ENCODE measurements at places on chromosomes 7 and 10.

- DNase-seq = no peak
Measured at GRCh38 chr7:136210079-136210478, 232.9 kb upstream of the MTPN start.

DNA sequence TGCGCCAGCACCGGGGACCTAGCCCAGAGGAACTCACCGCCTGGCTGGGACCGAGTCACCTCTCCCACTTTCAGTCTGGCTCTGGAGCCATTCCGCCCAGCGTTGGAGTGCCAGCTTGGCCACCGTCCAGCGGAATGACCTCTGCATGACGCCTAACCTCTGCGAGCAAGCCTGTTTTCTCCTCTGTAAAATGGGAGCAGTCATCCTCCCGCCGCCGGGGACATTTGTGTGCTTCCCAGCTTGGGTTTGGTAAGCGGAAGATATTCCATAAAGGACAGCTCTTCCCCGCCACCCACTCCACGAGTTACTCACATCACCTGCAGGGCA, 1.3 kb upstream of the ZCCHC24 start:
- DNase-seq = no peak

DNA sequence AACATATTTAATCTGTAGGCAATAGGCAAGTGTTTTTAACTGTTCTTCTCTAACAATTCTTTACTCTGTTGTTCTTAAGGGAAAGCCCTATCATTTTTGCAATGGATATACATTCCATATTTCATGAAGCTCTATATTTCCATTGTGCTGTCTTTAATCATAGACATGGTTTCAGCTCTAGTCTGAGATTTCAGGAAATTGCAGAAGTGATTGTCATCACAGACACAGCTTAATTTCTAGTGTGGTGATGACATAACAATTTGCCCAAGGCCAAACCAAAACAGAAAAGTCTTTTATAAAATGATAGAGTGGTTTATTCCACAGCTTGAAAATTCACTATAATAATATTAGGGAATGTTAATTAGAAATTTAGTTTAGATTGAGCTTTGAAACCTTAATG, 494.1 kb upstream of the SEMA3A start:
- DNase-seq = no peak

DNA sequence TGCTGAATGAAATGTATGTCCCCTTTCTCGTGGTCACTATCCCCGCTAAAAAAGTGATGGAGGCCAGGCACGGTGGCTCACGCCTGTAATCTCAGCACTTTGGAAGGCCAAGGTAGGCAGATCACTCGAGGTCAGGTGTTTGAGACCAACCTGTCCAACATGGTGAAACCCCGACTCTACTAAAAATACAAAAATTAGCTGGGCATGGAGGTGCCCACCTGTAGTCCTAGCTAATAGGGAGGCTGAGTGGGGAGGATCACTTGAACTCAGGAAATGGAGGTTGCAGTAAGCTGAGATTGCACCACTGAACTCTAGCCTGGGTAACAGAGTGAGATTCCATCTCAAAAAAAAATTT, 91.4 kb upstream of the MKLN1 start:
- no peak for DNase-seq

DNA sequence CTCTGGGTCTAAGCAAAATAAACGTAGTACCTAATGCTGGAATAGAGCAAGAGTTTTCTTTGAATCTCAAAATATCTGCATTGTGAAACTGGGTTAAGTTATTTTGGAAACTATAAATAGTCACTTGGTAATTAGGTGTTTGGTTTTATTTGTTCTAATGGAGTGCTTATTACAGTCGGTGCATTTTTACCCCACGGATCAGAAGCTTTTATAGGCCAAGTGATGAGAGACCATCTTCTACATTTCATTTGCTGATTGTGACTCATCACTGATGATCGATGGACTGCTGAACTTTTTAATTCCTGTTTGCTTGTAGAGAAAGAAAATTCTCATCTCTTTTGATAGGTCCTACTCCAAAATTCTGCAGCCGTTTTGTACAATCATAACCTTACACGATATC, 28.2 kb downstream of the MGMT start:
- no peak for DNase-seq

- DNase-seq = no peak
Measured at GRCh38 chr10:95308389-95309302, 17.8 kb upstream of the PDLIM1 start.

DNA sequence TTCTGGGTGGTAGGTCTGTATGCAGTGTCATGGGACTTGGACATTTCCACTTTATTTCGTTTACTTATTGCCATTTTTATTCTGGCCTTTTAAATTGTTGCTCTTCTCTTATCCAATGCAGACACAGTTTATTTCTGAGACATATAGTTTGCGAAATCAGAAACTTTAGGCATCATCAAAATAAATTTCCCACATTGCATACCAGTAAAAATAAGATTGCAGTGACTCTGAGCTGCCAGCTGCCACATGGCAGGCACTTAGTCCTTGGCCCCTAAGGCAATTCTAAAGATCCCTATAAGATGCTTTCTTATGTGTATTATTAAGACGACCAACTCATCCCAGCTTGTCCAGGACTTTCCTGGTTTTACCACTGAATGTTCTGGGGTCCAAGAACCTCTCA, 81.8 kb upstream of the ANKRD1 start:
- no peak for DNase-seq

DNA sequence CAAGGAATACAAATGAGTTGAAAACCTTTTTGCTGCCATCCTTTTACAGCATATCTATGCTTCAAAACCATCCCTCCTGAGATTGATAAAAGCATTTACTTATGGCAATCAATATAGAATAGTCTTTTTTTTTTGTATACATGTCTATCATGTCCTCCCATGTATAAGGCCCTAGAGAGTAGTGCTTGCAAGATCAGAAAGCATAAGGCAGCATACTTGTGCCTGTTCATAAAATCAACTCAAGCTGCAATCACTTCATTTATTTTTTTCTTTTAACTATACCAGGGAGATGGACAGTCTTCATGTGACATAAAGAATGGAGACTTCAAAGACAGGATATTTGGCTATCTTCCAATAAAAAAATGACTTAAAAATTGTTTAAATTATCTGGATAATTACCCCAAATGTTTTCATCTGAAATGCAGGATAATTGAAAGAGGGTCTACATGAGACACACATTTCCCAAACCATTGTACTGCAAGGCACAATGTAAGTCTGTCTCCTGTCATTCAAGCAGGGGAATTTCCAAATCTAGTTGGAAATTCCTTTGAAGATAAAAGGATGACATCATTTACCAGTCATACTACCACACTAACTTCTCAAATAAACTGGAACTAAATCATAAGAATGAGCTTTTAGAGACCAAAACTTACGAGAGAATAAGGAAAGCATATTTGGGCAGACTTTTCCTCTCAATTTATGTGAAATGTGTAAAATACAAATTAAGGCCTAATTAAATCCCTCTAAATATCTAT, 22.5 kb downstream of the LRRN3 start:
- no peak for DNase-seq

- no peak for DNase-seq
Measured at GRCh38 chr10:16381083-16381482, 55.7 kb upstream of the PTER start.

DNA sequence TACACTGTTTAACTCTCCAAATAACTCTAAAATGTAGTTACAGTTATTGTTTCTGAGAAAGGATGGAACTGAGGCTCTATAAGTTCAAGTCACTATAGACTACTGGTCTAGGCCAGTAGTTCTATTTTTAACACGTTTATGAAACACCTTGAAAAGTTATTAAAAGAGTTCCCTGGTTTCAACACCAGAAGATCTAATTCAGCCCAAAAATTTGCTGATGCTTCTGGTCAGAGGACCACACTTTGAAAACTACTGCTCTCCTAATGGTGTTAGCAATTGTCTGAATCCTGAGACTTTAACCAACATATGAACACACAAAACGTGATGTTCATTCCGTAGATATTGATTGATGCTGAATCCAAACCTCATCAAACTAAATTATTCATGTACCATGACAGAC, 658.6 kb upstream of the STEAP1 start:
- DNase-seq = no peak

GRCh38 chr10:132503581-132504421, 33.8 kb upstream of the INPP5A start:
- no peak for DNase-seq

GRCh38 chr7:136617176-136617575, 251.3 kb upstream of the CHRM2 start:
- DNase-seq = no peak

DNA sequence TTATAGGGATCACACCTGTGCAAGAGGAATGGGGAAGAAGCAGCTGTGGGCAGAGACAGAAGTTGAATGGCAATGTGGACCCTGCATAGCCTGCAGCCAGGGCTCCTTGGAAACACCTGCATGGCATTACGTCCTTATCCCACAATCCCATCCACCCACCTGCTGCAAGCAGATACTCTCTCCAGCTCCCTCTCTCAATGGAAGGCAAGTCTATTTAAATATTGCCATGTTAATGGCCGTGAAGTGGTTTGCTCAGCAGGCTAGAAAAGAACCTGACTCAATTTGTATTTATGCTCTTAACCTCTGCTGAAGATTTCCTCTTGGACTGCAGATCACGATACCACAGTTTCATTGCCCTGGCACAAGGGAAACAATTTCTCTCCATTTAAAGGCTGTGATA, 417.0 kb downstream of the TYW1 start:
- DNase-seq = no peak

GRCh38 chr10:59240582-59241183, 64.2 kb downstream of the PHYHIPL start:
- DNase-seq = no peak

DNA sequence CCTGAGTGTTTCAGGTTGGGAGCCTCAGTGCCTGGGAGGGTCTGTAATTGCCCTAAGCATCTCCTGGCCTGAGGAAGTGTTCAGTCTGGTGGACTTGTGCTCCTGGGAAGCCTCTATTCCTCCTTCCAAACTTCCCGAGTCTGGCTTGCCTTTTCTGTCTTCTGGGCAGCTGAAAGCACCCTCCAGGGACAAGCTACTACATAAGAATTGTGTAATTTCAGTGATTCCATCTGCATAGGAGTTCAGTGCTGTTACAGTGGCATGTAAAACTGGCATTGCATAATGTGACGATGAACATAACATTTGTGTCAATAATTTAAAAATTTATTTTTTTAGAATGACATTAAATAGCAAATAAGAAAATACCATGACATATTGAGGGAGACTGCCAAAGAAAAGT, 109.3 kb downstream of the AOAH start:
- DNase-seq = no peak

GRCh38 chr10:113890769-113891168, 36.3 kb downstream of the NHLRC2 start:
- DNase-seq = no peak

- DNase-seq = no peak
Measured at GRCh38 chr10:7119325-7120015, 291.4 kb downstream of the SFMBT2 start.

DNA sequence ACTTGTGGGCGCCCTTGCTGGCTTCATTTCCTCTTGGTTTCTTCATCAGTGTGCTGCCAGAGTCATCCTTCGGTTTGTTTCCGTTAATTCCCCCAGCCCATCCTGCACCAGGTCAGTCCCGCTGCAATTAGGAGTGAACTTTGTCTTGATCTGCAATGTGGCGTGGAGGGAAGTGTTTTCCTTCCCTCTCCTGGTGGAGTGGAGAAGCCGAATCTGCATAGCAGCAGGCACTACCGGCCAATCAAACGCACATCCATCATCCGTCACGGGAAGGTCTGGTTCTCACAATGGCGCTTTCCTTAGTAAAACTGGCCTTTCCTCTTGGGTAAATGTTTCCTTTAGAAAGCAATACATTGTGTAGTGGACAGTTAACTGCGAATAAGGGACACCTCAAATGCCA, 337.5 kb downstream of the CXCL12 start:
- no peak for DNase-seq

- no peak for DNase-seq
Measured at GRCh38 chr7:28104811-28105210, 75.8 kb downstream of the JAZF1 start.

DNA sequence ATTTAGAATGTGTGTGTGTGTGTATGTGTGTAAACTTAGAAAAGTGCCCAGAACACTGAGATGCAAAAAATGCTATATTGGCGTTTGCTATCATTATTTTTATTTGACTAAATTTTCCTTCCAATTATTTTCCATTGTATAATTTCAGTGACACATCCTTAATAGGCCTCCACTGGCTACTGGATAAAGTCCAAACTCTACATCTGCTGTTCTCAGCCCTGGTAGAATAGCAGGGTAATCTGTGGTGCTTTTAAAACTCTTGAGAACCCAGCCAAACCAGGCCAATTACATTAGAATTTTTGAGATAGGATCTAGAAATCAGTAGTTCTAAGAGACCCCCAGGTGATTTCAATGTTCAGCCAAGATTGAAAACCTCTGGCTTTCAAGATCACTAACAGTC, 66.4 kb downstream of the ZNF503 start:
- DNase-seq = no peak

- DNase-seq = no peak
Measured at GRCh38 chr7:33591490-33591889, 313.8 kb upstream of the BMPER start.

DNA sequence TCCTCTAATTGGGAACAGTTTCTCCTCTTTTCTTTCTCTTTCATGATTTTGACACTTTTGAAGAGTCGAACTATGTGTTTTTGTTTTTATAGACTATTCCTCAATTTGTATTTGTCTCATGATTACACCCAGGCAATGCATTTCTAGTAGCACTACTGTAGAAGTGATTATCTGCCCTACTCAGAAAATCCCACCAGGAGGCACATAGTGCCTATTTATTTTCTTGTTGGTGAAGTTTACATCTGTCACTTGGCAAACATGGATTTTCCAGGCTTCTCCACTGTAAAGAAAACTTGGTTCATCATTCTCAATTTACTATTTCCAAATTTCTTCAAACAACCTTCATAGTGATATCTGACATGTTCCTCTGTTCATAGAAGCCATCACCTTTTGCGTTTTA, 893.9 kb downstream of the CCSER2 start:
- no peak for DNase-seq

DNA sequence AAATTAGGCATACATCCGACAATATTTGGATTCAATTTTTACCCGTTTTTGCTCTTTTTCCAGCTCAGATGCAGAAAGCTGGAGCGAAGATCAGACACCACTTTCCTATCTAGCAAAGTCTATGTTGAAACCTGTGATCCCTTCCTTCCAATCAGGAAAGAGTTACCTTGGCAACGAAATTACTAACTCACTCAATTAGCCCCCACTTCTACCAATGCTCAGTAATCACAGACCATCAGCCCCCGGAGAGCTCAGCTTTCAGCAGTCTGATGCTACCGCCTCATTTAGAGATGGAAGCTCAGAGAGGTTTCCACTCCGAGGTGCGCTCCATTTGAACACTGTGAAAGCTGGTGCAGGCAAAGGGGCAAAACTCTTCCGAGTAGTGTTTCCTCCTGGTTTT, 6.7 kb downstream of the FRAT1 start:
- DNase-seq = no peak

GRCh38 chr10:111478651-111479050, 401.8 kb downstream of the ADRA2A start:
- no peak for DNase-seq

GRCh38 chr7:132581431-132581830, 5.2 kb upstream of the PLXNA4 start:
- DNase-seq = no peak

Measured in stimulated activated CD8-positive, alpha-beta memory T cell treated with anti-CD3 and anti-CD28 coated beads, Interleukin-15, amount 100 ng/mL, for 4 hours (primary cell).